Muscle of back (tissue), 13 donors: ENCODE measurements at places on chromosomes 5 and 9. TPM values are rescaled to one million over a fixed set of nuclear protein-coding genes. Genes with fewer than 3 reads are reported as not detected.

Gene DOCK2
- polyA plus RNA-seq = 3.3 TPM

Gene MTAP
- polyA plus RNA-seq = 30.7 TPM

- DNase-seq = no peak
These were observed 62.4 kb downstream of the DMRT1 start for GRCh38 chr9:903886-904285.

DNA sequence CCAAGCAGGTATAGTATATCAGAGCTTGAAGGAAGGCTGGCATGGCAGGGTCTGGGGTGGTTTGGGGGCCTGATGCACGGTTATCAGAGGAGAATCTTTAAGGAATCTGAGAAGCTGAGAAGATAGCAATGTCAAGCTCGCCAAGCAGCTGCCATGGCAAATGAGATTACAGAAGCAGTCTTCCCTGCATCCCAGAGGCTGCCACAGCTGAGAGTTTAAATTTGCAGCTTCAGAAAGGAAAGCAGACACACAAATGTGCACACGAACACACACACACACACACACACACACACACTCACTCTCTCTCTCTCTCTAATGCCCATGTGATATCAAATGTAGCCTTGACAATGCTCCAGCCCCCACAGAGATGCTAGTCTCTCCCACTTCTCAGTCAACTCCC, 79.0 kb upstream of the TNC start:
- DNase-seq = no peak
